ENCODE measurements at places on chromosomes 7 and 10.

GRCh38 chr10:18616337-18616736, 35.0 kb downstream of the NSUN6 start:
- DNase-seq: no peak

DNA sequence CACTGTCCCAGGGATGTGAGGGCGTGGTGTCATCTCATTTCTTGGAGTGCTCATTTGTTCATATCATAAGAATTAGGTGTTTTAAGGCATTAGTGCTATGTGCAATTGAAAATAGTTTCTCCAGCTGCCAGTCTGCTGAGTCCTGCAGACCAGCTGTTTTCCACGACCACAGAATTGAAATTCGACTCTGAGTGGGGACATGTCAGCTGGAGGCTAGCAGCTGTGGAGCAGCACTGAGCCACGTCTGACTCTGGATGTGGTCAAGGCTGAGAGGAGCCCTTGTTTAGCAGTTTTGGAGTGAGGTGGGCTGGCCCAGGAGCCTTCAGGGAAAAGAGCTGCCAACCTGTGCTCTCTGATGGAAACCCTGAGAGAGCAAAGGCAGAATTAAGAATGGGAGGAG, 156.3 kb upstream of the GRB10 start:
- DNase-seq: no peak

DNA sequence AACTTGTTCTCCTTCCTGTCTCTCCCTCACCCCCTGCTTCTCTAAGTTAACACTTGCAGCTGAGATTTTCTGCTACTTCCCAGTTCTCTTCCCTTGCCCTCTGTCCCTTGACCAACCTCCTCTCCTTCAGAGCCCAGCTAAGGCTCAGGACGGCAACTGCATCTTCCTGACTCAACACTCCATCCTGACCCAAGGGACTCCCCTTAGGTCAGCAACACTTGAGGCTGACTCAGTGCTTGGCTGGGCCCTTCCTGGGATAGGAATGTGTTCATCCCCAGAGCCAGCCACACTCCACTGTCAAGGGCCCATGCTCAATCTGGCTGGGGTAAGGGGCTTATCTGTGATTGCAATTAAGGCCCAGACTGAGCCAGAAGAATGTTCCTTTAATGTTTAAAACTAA, 3.4 kb downstream of the CALHM2 start:
- no peak for DNase-seq

DNA sequence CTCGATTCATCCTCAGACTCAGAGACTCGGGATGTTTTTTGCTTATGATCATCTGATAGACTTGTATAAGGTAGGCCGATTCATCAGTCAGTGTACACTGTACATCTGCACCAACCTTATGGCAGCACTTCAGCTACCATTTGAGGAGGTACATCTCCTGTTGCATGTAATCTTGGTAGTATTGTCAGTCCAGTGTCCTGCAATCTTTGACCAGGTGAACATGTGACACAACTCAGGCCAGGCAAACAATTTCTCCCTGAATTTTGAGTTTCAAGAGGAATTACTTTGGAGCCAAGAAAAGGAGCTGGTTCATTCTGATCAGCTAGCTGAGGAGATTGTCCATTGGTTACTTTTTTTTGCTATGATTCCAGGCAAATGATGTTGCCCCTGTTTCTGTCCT, 19.7 kb upstream of the WASL start:
- no peak for DNase-seq

GRCh38 chr7:134362587-134363483, 46.1 kb upstream of the SLC35B4 start:
- DNase-seq: no peak

DNA sequence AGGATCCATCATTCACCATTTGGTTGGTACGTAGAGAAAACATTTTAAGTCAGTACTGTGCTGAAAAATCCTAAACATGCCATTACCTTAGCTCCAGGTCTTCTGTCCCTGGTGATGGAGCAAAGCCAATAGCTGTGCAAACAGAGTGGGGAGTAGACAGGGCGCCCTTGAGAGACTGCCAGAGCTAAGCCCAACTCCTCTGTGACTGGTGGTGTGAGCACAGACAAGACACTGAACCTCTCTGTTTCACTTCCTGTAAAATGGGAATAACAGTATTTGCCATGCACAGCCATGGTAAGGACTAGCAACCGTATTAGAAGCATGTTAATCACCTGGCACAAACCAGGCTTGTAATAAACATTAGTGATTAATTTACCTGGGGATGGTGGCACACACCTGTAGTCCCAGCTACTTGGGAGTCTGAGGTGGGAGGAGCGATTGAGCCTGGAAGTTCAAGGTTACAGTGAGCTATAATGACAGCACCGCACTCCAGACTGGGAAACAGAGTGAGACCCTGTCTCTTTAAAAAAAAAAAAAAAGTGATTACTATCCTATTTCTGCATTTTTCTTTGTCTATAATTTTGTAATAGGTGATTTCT, 28.7 kb downstream of the LYZL1 start:
- DNase-seq: no peak

GRCh38 chr10:125154529-125154928, 5.8 kb downstream of the CTBP2 start:
- DNase-seq: no peak

GRCh38 chr7:7251742-7252141, 69.4 kb downstream of the C1GALT1 start:
- peak; percentile 97 for DNase-seq

GRCh38 chr10:114730291-114730690, 72.2 kb upstream of the ABLIM1 start:
- DNase-seq: no peak

DNA sequence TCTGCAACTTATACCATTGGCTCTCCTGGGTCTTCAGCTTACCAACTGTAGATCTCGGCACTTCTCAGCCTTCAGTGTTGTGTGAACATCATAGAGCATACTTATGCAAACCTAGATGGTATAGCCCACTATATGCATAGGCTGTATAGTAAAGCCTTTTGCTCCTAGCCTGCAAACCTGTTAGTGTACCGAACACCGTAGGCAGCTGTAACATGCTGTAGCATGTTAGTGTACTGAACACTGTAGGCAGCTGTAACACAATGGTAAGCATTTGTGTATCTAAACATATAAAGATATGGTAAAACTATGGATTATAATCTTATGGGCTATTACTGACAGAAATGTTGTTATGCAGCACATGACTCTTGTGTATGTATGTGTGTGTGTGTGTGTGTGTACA, 256.9 kb downstream of the WDR11 start:
- no peak for DNase-seq

DNA sequence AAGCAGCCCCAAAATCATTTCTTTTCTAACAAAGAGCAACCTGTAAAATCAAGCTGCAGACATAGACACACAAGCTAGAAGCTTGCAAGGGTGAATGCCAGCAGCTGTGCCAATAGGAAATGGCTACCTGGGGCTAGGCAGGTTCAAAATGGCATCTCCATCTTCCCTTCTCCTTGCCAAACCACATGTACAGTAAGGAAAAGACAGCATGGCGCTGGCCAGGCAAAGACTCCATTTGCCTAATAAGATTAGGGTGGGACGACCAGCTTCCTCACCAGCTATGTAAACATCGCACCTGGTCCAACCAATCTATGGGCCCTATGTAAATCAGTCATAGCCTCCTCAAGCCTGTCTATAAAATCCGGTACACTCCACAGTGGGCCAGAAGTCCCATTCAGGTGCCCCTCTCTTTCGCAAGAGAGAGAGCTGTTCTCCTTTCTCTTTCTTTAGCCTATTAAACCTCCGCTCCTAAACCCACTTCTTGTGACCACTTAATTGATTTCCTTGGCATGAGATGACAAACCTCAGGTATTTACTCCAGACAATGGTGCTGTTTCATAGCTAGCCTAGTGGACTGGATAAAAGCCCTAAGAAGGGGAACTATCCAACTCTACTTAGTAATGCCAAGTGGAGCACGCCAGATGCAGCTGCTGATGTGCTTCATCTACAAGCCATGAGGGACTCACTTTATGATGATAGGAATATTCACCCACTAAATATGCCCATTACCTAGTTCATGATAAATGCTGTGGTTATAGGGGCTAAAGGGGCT, 44.1 kb downstream of the HTR7 start:
- DNase-seq: no peak
